ENCODE measurements at places on chromosomes 3 and 15. TPM values are rescaled to one million over a fixed set of nuclear protein-coding genes. Genes with fewer than 3 reads are reported as not detected.

GRCh38 chr3:4754180-4755086 is 224.8 kb upstream of the BHLHE40 start:
- no peak for DNase-seq

- peak; percentile 31 for DNase-seq
These were observed 10.2 kb upstream of the LINGO1 start for GRCh38 chr15:77642793-77643430.

- peak; percentile 21 for DNase-seq
These were observed 82.3 kb downstream of the AAGAB start for GRCh38 chr15:67172172-67172571.

- DNase-seq, result peak; percentile 38
These were observed 52.4 kb downstream of the TBL1XR1 start for GRCh38 chr3:177144922-177145321.

DNA sequence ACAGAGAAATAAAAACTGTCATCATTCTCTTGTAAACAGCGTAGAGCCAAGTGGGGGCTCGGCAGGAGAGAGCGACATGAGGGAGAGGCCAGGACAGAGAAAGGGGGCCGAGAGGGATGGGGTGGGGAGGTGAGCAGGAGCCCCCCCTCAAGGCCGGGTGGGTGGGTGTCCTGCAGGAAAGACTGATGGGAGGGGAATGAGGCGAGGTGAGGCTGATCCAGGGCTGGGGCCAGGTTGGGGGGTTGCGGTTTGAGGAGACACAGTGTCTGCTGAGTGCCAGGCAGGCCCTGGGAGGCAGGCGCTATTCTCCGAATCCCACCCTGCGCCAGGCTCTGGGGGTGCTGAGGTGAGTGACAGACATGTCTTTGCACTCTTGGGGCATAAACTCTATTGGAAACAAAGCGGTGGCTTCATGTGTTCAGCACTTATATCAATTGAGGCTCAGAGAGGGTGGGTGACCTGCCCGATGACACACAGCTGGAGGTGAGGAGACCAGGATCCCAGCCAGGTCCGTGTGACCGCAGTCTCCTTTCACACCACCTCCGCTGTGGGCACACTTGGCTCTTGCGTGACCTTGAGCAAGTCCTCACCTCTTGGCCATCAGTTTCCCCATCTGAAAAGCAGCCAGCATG is 19.6 kb upstream of the CSPG4 start:
- no peak for DNase-seq

GRCh38 chr3:42608581-42608980 is 8.1 kb downstream of the NKTR start:
- DNase-seq, result no peak

GRCh38 chr3:11300970-11301369 is 28.8 kb downstream of the ATG7 start:
- no peak for DNase-seq

- DNase-seq, result peak; percentile 98
These were observed 10.0 kb downstream of the DUSP7 start for GRCh38 chr3:52046186-52046901.

DNA sequence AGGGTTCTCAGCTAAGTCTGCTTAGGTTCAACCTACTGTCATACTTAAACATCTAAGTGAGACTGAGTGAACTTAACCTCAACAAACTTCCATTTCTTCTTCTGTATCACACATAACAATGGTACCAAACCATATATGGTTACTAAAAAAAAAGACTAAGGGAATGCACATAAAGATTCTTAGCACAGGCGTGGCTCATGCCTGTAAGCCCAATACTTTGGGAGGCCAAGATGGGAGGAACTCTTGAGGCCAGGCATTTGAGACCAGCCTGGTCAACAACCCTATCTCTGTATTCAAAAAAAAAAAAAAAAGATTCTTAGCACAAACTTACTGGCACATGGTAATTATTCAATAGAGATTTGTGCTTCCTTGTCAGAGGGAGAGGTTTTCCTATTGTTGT is 57.9 kb downstream of the ACAP2 start:
- peak; percentile 37 for DNase-seq

GRCh38 chr3:159865041-159865579 is 123.5 kb upstream of the IL12A start:
- peak; percentile 57 for DNase-seq

GRCh38 chr15:37078566-37078965 is 21.8 kb downstream of the MEIS2 start:
- no peak for DNase-seq

Gene LYSMD2
- 6.0 TPM for total RNA-seq

Gene FETUB
- total RNA-seq, result not detected

Gene EFCC1
- not detected for total RNA-seq

Gene HES1
- 906 TPM for total RNA-seq

Gene CISH
- 1.6 TPM for total RNA-seq

Gene KLF13
- 11.4 TPM for total RNA-seq

All from PC-3 (cell line).